ENCODE measurements at places on chromosomes 6 and 20. TPM values are rescaled to one million over a fixed set of nuclear protein-coding genes. Genes with fewer than 3 reads are reported as not detected.

- DNase-seq = no peak
These were observed 603.5 kb downstream of the UTRN start for GRCh38 chr6:144888621-144889020.

DNA sequence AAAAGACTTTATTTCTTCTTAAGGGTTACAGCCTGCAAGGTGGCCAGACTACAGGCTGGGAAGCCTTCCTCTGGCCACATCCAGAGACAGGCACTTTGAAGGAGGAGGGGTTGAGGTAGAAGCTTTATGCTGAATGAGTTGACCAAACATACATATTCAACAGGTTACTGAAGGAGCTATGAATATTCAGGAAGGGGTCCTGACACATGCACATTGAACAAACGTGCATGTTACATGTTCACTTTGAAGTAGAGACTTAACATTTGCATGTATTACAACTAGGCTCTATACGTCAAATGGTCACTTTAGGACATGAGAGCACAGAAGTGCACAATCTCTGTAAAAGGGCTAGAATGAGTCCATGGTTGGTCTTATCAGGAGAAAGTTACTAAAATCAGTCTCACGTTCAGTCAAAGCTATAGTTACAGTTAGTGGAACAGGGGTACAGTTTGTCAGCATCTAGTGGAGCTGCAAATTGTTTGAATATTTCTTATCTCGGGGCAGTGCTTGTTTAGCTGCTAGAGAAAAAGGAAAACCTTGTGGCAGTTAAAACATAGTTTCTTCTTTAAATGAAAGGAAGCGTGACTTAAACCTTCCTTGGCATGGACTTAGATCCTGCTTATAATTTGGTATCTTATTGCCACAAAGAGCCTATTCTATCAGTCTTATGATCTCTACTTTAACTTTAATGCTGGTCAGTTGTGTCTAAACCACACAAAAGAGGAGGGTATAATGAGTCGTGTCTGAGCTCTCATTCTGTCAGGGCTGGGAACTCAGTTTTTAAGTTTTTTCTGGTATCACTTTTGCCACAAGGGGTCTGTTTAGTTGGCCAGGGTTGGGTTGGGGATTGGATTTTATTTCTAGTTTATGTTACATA is 4.6 kb upstream of the ZSCAN9 start:
- no peak for DNase-seq

- DNase-seq = no peak
These were observed 6.5 kb upstream of the DDO start for GRCh38 chr6:110421749-110422443.

GRCh38 chr6:109019911-109020310 is 74.7 kb downstream of the SESN1 start:
- no peak for DNase-seq

DNA sequence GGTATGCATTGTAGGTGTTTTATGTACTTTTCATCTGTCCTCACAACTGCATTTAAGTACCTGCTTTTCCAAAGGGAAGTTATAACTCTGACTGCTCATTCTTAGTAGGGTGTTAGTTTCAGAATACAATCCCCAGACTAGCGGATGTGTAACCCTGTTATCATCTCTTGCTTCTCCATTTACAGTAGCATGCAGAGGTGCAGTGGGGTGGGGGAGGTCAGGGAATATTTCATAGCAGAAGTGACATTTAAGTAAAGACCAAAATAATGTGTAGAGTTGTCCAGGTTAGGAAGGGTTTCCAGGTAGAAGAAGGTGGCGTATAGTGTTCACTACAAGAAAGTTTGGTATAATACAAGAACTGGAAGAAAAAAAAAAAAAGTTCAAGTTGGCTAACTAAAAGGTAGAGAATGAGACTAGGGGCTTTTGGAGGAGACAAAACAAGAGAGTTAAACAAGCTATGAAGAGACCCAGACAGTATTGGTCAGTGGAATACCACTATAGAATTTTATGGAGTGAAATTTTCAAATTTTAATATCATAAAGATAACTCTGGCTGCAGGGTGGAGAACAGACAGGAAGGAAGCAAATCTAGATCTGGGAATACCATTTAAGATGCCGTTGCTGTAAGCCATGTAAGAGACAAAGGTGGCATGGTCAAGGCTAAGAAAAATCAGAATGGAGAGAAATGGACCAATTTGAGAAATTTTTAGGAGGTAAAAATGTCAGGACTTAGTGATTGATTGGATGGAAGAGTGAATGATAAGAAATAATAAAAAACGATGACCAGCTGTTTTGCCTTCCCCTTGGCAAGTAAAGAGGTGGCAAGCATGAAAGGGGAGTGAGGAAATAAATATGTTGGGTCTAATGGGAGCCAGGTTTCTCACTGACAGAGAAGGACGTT is 2.2 kb upstream of the AHI1 start:
- DNase-seq = no peak

DNA sequence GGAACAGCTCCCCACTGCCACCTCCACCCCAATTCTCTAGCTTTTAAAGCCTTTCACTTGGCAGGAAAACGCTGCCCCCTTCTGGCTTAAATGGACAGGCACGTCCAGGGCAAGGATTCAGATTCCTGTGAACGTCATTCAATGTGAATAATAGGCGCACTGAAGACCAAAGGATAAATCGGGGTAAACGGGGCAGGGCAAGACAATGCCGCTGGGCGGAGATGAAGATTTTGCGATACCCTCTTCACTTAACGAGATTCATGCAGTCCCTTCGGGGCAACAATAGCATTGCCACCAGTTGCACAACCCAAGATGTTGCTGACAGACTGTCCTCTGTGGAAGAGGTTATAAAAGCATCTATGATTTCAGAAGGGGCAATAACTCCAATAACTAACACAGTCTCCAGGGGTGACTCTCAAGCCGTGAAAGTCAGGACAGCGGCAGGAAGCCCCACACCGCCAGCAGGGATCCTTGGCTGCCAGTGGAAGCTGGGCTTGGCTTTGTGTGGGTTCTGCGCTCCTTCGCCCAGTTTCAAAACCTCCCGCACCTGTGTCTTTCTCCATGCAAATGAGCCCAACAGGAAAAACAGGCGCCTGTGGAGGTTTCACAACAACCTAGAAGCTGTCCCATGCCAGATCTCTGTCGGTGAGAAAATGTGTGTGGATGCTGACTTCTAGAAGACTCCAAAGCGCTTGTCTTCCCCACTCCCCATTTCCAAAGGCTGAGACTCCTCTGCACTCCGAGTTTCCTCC is 291.8 kb downstream of the BMP7 start:
- DNase-seq = no peak

- no peak for DNase-seq
These were observed 9.1 kb downstream of the MTG2 start for GRCh38 chr20:62191781-62192559.

Gene FYN
- polyA plus RNA-seq = 164 TPM
